HTR-8/SVneo (cell line): ENCODE measurements at places on chromosomes 12 and 14.

GRCh38 chr12:131701705-131702572, 9.0 kb upstream of the SFSWAP start:
- no peak for DNase-seq

DNA sequence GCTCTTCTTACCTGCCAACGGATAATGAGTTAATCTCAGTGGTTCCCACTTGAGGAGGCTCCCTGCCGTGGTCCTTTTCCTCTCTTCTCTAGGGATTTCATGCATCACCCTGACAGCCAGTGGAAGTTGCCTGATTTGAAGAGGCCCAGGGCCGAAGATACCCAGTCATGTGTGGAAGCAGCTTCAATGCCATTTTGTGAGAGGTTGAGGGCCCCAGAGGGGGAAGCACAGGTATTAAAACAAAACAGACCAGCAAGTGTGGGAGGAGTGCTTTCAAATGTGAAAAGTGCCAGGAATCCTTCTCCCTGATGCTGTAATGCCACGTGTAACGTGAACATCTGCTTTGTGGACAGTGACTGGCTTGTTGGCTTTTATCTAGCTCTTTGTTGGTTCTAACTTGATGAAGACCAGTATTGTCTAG, 1.5 kb downstream of the TCP11L2 start:
- DNase-seq: no peak

DNA sequence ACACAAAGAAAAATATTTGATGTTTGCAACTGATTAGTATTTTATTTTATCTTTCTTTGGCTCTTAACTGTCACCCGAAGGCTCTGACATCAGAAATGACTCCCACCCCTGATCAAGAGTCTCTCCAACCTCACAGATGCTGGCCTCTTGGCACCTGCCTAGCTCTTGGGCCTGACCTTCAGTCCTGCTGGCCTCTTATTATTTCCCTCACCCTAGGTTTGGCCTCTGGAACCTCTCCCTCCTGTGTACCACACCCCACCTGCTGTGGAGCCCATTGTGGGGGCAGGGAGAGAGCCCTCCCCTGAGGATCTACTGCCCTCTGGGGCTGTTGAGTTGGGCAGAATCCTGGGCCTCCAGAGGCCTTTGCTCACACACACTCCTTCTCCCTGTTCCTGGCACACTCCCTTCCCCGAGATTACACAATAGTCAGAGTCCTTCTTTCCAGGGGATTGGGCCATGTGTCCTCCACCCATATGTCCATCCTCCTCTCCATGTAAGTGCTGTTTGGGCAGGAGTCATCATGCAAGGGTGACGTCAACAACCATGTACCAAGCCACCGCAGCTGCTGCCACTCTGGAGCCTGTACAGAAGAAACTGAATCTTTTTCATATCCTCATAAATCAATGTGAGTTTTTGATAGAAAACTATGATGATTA, 124.3 kb downstream of the RASSF9 start:
- DNase-seq: no peak

- no peak for DNase-seq
Measured at GRCh38 chr12:76848132-76848531, 30.7 kb downstream of the CSRP2 start.

GRCh38 chr12:104501660-104502059, 44.9 kb downstream of the CHST11 start:
- no peak for DNase-seq

DNA sequence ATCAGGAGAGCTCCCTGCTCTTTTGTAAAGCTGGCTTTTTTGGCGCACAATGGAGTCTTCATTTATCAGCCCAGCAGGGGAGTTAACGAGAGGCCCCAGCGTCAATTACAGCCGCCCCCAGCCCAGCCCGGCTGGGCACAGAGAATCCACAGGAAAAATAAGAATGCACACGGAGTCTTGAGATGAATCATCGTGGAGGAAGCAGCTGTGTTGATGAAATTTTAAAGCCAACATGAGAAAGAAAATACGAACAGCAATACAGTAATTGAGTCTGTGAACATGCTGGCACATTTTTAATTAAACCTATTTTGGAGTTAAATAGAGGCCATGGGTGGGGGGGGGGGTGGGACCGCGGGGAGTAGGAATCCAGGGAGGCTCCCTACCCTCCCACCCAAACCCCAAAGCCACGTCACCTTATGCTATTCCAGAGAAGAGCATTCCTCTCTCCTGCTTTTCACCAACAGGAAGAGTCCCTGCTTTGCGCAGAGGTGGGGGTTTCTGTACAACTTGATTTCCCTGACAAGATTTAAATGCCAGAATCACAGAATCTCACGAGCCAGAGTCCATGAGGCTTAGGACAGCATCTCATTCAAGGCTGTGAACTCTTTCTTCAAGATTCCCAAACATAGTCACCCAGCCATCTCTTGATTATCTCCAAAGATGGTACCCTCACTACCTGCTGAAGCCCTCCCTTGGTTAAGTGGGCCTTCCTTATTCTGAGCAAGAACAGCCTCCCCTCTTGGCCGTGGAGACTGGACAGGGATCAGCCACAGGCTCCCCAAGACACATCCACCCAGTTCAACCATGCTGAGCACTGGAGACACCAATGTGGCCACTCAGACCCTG, 50.3 kb downstream of the CCNK start:
- DNase-seq: peak; percentile 60

DNA sequence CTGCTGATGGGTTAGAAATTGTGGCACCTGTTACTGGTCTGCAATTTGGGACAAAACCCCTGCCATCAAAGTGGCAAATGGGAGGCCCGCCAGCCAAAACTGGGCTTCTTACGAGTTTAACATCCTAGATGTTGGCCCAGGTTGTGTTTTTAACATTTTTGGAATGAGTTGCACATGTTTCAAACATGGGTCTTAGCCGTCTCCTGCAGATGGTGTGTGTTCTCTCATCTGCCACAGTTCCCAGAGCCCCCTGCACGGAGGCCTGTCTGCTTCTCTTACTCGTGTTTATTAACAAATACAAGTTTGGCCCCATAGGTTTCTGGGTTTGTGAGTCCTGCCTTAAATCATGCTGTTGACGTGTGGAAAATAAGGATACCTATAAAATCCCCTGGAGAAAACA, 46.5 kb downstream of the CACNA2D4 start:
- DNase-seq: no peak

GRCh38 chr12:7142056-7142644, 12.0 kb downstream of the CLSTN3 start:
- peak; percentile 69 for DNase-seq

DNA sequence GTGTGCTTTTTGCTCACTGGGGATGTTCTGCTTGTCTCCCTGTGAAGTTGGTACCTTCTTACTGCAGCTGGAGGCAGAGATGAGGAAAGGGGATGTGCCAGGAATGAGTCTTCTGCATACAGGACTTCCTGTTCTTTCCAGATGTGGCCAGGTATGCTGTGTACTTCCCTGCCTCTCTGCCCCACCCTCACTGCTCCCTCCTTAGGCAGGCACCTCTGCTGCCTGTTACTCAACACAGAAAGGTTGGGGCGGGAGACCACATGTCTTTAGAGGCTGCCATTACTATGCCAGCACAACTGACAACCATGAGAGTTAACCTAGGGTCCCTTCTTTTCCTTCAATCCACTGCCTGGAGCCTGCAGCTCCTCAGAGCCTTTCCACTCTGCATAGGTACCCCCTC, 2.0 kb upstream of the OAS3 start:
- no peak for DNase-seq

DNA sequence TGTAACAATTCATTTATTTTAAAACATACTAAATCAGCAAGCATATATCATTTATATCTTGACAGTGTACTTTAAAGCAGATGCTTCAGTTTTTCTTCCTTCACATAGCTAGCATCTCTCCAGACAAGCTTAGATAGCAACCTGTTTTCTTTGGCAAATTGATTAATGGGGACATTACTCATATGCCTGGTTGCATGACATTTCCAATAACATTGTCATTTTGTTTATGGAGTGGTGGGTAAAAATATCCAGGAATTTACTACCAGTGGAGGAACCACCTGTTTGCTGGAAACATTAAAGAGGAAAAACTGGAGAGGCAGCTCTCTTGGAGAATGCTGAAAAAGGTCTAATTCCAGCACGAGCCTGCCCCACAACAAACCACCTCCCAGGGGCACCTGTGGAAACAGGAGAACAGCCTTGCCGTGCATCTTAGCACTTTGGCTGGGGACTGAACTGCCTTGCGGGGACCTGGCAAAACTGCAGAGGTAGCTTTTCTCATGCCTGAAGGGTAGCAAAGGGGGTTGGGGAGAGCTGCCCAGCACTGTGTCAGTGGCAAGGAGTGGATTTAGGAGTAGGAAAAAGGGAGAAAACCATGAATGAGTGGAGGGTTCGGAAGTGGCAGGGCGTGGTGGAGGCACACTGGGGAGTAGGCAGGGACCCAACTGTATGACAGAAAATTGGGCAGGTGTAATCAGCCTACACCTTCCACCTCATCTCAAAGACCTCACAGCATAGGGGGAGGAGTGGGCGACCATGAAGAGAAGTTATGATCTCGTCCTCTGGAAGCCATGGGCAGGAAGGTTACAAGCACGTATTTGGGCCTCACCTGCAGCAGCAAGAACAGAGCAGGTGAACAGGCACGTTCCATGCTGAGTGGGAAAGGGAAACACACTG, 11.7 kb upstream of the CREBL2 start:
- DNase-seq: no peak

- DNase-seq: no peak
Measured at GRCh38 chr14:102464006-102464405, 45.6 kb downstream of the ANKRD9 start.

DNA sequence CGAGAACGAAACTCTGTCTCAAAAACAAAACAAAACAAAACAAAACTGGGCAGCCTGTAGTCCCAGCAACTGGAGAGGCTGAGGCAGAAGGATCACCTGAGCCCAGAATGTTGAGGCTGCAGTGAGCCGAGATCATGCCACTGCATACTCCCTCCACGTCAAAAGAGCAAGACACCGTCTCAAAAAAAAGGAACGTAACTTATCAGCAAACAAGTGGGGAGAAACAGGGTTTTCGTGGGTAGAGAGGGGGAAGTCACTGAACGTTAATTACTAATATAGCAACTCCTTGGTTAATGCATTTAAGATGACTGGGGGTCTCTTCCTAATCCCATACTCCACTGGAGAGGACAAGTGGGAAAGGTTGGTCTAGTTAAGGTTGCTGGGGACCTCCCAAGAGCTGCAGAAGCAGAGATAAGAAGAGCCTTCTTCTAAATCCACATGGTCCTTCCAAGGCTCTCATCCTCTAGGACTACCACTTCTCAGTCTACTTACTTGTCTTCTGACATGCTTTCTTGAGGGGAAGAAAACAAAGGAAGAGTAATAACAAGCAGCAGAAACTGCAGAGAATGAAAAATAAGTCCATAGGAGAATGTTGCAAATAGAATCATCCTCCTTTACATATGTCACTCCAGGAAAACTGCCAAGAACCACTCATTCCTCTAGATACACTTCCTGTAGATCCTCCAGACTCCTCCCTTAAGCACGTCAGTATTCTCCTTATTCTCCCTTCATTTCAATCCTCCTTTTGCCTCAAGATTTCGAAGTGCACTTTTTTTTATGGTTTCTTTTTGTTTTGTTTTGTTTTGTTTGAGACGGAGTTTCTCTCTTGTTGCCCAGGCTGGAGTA, 5.8 kb downstream of the NUMB start:
- peak; percentile 85 for DNase-seq

- DNase-seq: no peak
Measured at GRCh38 chr12:29551812-29552211, 54.3 kb upstream of the OVCH1 start.

- no peak for DNase-seq
Measured at GRCh38 chr12:125093681-125094330, 28.6 kb downstream of the AACS start.

DNA sequence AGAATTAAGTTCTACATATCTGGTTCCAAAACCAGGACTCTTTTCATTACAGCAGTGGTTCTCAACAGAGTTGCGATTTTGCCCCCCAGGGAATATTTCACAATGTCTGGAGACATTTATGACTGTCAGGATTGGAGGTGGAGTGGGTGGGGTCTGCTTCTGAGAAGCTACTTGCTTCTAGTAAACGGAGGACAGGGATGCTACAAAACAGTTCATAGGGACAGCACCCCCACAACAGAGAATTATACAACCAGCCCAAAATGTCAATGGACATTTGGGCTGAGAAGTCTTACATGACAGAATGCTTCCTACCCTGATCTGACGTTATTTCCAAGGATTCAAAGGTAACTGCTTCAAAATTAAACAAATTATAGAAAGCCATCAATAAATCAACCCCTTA, 739 bp upstream of the SPATA7 start:
- DNase-seq: peak; percentile 8
